MCF 10A (cell line): ENCODE measurements at places on chromosomes 7 and 10.

DNA sequence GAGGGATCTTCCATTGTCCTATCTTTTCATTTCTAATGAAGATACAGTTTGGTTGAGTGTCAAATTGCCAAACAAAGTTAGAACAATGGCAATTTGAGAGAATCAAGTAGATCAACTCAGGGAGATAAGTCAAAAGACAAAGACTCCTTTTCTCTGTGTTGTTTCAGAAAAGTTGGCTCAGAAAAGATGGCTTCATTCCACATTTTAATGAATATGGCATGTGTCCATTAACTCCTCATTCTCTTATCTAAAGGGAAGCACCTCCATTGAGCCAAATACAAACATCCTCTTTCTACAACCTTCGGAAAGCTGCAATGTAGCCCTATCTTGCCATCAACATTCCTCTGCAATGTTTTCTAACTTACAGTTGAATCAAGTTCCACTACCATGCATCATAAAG, 939.0 kb upstream of the C7orf33 start:
- H3K4me3 ChIP-seq = no peak overlapping the region
- H3K27me3 ChIP-seq = peaks cover 35% of the 10 kb centered on the region
- H3K27ac ChIP-seq = no peak overlapping the region
- H3K36me3 ChIP-seq = no peaks in the 10 kb centered on the region
- DNase-seq = no peak

DNA sequence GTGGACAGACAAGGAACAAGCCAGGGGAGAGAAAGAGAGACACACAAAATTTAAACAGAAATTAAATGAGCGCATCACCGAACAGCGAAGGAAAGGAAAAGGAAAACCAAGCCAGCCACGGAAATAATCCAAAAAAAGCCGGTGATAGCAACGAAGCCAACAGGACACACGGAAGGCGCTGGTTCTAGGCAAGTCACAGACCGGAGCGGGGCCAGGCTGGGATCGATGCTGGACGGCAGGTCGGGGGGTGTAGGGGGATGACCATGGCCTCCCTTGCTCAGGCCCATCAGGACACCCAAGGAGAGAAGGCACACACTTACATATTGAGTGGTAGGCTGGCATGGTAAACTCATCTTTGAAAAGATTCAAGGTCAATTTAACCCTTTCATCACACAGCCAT, 202.5 kb upstream of the PTN start:
- H3K27ac ChIP-seq = no peak overlapping the region
- H3K27me3 ChIP-seq = no peaks in the 10 kb centered on the region
- H3K36me3 ChIP-seq = no peaks in the 10 kb centered on the region
- DNase-seq = no peak

- no peak overlapping the region for H3K27ac ChIP-seq
- DNase-seq = no peak
- no peaks in the 10 kb centered on the region for H3K27me3 ChIP-seq
- no peaks in the 10 kb centered on the region for H3K36me3 ChIP-seq
- no peaks in the 10 kb centered on the region for H3K4me1 ChIP-seq
Measured at GRCh38 chr10:120492346-120492745, 35.3 kb downstream of the PLPP4 start.

GRCh38 chr10:17729630-17730029, 22.4 kb upstream of the TMEM236 start:
- no peaks in the 10 kb centered on the region for H3K27me3 ChIP-seq
- H3K4me1 ChIP-seq = no peaks in the 10 kb centered on the region
- H3K36me3 ChIP-seq = no peaks in the 10 kb centered on the region
- DNase-seq = peak; percentile 51

DNA sequence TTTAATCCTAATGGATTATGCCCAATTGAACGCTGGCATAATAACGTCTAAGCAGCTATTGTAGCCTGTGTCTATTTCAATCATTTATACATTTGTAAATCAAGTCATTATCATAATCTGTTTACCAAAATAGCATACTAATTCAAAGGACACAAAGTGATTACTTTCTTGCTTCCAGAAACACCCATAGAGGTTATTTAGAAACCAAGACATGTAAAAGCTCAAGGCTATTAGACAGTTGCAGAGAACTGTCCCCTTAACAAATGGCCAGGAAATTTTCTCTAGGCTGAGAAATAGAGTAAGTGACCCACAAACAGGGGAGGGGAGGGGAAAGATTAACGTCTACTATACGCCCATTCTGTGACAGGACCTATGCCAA, 455.7 kb downstream of the PARD3 start:
- H3K36me3 ChIP-seq = peaks cover 37% of the 10 kb centered on the region
- DNase-seq = no peak
- no peak overlapping the region for H3K27ac ChIP-seq
- H3K27me3 ChIP-seq = no peaks in the 10 kb centered on the region
- peaks cover 9% of the 10 kb centered on the region for H3K4me1 ChIP-seq
